ENCODE measurements at places on chromosomes 11 and 22.

DNA sequence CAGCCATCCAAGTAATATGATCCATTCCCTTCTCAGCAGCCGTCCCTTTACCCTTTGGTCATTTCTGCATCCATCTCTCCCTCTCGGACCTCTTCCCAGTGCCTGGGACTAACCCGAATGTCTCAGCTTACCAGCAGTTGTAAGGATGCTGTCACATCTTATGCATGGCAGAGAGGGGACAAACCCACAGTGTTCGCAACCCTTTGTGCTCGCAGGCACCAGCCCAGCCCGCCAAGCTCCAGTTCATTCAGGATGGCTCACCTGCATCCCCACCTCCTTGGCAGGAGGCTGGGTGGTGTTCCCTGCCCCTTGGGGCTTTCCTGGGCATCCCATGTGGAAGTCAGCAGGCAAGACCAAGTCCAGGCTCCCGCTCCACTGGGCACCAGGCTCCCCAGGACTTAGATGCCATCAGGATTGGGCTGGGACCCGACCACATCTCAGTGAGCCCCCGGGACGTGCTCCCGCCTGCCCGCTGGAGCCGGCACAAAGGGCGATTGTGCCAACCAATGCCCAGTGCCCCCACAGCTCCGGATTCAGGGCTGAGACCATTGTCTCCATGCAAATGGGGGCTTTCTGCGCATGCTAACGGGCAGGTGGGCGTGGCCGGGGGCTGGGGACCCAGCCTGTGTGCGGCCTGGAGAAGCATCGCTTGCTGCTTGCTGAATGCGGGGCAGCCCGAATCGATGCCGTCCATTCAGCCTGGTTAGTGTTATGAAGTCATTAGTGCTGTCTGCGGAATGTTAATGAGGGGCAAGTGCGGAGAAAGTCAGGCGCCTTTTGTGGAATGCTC lies 108.6 kb downstream of the KCNQ1OT1 start:
- DNase-seq = no peak

DNA sequence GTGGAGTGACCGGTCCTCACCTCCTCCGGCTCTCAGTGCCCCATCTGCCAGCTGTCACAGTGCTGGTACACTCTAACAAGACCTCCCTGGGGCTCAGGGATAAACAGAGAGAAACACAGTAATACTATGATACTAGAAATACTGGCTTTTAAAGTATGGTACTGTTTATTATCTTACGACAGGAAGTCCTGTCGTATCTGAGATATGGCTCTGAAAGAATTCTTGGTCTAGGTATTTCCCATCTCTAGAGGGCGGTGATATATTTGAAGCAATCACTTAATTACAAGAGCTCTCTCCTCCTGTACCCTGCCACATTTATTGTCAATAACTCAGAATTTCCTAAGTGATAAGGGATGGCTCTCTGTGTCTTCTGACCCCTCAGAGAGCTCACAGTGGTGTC lies 119.1 kb downstream of the RRM1 start:
- no peak for DNase-seq

GRCh38 chr11:1927848-1928469 lies 8.5 kb downstream of the TNNT3 start:
- DNase-seq = no peak

- DNase-seq = no peak
These were observed 76.2 kb downstream of the PPP6R3 start for GRCh38 chr11:68536706-68537105.

GRCh38 chr11:126776119-126776518 lies 224.5 kb downstream of the KIRREL3 start:
- no peak for DNase-seq

GRCh38 chr11:76253416-76253815 lies 47.1 kb upstream of the WNT11 start:
- no peak for DNase-seq

- peak; percentile 83 for DNase-seq
These were observed 3.9 kb upstream of the BCL9L start for GRCh38 chr11:118929501-118930093.

DNA sequence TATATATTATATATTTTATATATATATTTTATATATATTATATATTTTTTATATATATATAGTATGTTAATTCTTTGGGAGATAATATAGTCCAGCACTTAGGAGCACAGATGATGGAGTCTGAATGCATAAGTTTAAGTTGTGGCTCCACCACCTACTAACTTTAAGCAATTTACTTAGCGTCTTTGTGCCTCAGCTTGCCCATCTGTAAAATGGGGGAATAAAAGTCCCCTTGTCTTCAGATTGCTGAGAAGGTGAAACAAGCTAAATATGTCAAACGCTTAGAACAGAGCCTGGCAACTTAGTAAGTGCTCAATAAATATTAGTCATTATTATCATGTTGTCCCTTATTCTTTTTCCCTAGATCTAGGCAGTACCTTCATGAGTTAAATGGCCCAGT lies 27.5 kb downstream of the DSCAML1 start:
- no peak for DNase-seq

All from CD4-positive, alpha-beta T cell treated with Interferon alpha-2 for 1 hour (primary cell).